Common myeloid progenitor, CD34-positive (primary cell): ENCODE measurements at places on chromosomes 5 and 9.
A peak's percentile ranks its signal among the peaks of the same experiment; 100 is the strongest.

DNA sequence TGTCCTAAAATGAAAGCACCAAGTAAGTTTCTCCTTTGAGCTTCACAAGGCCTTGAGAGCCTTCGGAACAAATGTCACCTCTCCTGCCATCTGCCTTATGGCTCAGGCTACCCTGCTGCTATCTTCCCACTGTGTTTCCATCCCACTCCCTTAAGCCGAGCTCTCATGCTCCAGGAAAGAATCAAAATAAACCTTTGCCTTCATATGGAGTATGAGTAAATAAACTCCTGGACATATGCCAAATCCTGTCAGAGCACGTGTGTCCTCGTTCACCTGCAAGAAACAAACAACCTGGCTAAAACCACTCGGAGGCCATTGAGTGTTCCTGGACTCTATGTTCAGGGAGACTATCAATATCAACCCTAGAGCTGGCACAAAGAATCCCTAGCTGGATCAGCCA, 122.3 kb upstream of the CCDC112 start:
- no peak for DNase-seq

GRCh38 chr9:93642961-93643360, 66.6 kb downstream of the PHF2 start:
- DNase-seq, result no peak

GRCh38 chr5:127642949-127643348, 5.9 kb upstream of the CTXN3 start:
- DNase-seq, result no peak

DNA sequence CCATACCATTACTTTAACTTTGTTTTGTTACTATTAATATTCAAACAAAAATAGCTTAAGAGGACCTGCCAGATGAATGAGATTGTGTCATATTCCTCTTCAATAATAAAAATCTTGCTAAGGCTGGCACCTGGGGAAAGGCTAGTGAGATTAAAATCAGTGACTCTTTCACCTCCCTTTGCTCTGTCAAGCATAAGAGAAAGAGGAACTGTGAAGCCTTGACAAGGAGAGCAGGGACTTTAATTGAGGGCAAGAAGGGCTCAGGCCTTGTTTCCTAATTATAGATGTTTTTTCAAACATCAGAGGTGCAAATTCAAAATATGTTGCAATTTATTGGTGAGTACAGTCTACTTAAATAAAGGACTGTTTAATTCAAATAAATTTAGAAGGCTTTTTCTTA, 91.7 kb downstream of the SPATA31D1 start:
- DNase-seq, result peak; percentile 18

DNA sequence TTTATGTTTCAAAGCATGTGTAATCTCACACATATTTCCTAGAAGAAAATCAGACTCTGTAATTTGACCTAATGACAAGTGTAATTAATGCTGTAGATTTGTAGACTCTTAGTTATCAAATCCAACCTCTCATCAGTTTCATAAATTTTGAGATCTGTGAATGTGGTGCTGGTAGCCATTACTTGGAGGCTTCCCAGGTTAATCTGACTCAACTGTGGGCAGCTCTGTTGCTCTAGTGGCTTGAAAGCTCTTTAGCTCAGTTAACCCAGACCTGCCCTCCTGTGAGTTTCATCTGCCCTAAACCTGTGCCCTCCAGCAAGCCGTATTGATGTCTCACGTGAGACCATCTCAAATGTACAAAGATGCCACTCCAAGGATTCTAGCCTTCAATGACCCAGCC, 323.4 kb downstream of the FBXL7 start:
- no peak for DNase-seq

GRCh38 chr9:20611691-20612287, 10.5 kb downstream of the MLLT3 start:
- DNase-seq, result peak; percentile 72
